ENCODE measurements at places on chromosomes 11 and 22. TPM values are rescaled to one million over a fixed set of nuclear protein-coding genes. Genes with fewer than 3 reads are reported as not detected.

APOL1 gene
- 52.2 TPM for total RNA-seq

SAA4 gene
- total RNA-seq = not detected

MS4A15 gene
- not detected for total RNA-seq

FAM180B gene
- not detected for total RNA-seq

SCGB1C1 gene
- total RNA-seq = not detected

UBQLN3 gene
- not detected for total RNA-seq

PHF21B gene
- total RNA-seq = not detected

- DNase-seq = no peak
These were observed 243.6 kb downstream of the NELL1 start for GRCh38 chr11:20912922-20913512.

DNA sequence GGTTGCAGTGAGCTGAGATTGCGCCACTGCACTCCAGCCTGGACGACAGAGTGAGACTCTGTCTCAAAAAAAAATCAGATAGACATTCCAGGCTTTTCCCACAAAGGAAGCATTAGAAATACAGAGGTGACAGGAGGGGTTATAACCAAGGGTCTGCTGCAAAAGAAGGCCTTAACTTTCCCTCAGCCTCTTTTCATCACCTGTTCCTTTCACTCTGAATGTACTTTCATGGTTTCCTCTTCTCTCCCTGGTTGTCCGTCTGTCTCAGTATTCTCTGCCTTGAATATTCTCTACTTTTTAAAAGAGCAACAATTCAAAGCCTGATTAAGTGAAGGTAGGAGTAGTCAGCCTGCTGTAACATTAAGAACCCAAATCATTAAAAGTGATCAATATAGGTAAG lies 50.2 kb downstream of the CELF1 start:
- no peak for DNase-seq

DNA sequence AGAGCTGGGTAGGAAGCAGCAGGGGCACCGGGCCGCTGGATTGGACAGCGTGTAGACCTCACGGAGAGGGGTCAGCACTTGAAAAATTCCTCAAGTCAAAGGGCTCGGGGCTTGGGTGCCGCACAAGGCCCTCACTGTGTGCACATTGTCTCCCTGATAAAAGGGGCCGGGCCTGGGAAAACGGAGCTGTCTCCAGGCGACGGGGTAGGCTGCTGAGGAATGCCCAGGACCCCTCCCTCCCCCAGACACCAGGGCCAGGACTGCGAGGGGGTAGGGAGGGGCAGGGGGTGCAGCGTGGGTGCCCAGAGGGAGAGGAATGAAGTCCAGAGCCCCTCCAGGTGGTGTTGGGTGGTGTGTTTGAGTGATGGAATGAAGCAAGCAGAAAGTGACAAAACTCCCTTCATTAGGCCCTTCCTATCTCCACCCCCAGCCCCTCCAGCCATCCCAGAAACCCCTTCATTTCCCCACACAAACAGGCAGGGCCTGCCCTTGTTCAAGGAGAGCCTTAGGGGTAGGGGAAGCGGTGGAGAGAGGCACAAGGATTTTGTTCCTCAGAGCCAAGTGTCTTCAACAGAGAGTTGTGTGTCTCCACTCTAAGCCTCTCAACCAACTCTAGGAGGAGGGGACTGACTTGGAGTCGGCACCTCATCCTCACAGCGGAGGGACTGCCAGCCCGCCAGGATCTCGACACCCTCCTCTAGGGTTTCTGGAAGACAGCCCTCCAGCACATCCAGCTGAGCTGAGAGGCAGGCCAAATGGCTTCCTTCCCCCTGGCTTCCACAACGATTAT lies 63.9 kb downstream of the SYN3 start:
- no peak for DNase-seq

GRCh38 chr11:19803506-19803998 lies 90.9 kb downstream of the NAV2 start:
- DNase-seq = no peak

DNA sequence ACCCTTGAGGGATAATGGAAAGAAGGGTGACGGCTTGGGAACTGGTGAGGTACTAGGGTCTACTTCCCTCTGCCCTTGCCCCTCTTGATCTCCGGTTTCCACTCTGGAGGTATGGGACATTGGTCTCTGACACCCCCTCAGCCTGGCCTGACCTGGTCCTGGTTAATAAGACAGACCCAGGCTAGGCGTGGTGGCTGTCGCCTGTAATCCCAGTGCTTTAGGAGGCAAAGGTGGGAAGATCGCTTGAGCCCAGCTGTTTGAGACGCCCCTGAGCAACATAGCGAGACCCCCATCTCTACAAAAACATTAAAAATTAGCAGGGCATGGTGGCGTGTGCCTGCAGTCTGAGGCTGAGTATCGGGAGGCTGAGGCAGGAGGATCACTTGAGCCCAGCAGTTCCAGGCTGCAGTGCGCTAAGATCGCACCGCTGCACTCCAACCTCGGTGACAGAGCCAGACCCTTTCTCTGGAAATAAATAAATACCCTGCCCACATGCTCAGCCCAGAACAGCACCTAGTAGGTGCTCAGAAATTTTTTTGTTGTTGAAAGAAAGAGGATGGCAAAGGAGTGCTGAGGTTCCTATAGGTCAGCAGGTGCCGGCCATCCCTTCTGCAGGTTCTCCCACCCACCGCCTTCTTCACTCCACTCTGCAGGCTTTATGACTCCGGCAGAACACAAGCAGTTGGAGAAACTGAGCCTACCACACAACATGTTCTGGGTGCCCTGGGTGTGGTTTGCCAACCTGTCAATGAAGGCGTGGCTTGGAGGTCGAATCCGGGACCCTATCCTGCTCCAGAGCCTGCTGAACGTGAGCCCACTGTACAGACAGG lies 6.3 kb downstream of the BEST1 start:
- DNase-seq = no peak

- DNase-seq = no peak
These were observed 71.5 kb downstream of the SYN3 start for GRCh38 chr22:32986766-32987040.

DNA sequence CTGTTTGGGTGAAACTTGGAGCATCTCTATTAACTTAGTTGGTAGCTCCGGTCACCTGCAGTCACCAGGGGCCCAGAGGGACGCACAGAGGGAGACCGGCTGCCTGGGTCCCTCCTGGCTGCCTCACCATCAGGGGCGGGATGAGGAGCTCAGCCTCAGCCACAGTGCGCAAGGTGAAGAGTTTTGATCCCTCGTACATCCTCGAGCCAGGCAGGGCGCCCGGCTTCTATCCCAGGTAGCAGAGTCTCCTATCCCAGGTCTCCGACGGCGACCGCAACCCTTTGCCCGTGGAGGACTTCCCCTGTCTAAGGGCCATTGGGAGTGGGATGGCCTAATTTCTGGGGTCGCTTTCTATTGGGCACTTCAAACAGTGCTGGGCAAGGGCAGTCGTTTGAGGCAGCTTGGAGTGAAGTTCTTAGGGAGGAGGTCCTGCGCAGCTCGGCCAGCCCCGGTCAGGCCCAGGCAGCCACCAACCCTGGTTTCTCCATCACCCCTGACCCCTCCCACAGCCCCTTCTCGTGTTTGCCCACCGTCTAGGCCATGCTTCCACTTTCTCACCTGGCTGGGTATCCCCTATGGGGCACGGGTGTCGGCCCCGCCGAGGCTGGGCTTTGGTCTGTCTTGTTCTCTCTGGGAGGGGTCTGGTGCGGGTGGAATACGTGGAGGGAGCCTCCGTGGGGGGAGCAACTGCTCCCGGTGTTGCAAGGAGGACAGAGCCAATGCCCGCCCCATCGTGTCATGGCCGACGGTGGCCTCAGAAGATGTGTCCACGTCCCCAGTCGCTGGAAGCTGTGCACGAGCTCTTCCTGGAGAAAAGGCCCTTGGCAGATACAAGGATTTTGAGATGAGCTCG lies 3.6 kb upstream of the MRGPRG start:
- no peak for DNase-seq

GRCh38 chr22:32281072-32281471 lies 25.9 kb upstream of the SLC5A4 start:
- no peak for DNase-seq

- DNase-seq = no peak
These were observed 61.2 kb downstream of the RNF169 start for GRCh38 chr11:74809801-74810200.
